ENCODE measurements at places on chromosomes 5 and 9.
A peak's percentile ranks its signal among the peaks of the same experiment; 100 is the strongest.

GRCh38 chr5:156927545-156927944 is 35.5 kb downstream of the TIMD4 start:
- DNase-seq = no peak

DNA sequence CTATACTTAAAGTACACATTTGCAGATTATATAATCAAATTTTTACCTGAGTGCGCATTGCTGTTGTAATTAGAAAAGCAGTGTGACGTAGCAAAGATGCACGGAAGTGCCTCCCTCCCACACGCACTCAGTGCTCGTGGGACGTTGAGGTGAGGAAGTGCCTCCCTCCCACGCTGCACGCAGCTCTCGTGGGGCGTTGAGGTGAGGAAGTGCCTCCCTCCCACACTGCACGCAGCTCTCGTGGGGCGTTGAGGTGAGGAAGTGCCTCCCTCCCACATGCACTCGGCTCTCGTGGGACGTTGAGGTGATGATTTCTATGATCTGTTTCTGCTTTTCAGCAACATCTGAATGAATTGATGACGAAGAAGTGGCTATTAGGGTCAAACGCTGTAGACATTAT is 21.0 kb downstream of the EXOC3 start:
- DNase-seq = no peak

DNA sequence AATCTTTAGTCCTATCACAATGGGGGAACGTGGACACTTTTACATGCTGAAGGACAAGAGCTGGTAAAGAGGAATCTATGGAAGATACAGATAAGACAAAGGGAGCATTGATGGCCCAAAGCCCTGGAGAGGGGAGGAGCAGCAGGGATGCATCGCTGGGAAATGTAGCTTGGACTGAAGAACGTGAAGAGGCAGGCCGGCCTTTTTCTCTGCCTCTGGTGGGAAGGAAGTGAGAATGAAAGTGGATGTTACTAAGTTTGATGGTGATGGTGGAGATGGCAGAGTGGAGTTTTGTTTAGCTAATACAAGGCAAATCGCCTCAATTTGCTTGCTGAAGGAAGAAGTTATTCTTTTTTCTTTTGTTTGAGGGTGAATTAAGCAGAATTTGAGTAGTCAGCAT is 124.6 kb upstream of the TAF11L2 start:
- DNase-seq = no peak

DNA sequence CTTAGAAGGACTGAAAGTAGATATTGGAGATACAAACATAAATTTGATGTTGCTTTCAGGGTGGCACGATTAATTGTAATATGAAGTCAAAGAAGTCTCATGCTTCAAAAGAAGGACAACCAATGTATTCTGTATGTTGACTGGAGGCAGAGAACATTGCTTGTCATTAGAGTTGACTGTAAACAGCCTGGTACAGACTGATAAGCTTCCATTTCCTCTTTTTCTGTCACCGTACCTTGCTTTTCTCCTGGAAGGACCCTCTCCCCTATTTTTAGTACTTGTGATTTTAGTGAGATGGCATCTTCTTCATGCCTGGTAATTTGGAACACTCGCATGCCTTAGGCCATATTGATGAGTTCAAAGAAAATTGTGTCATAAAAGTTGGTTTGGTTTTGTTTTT is 809.4 kb downstream of the PRELID2 start:
- DNase-seq = no peak

GRCh38 chr5:152151940-152152339 is 227.3 kb upstream of the GLRA1 start:
- DNase-seq = no peak

- DNase-seq = peak; percentile 65
Observed at GRCh38 chr5:135356522-135357318, 42.3 kb downstream of the MACROH2A1 start.

Data from left forelimb (tissue), 1 donor.